Activated T-helper 2 cell treated with anti-CD3 and anti-CD28 coated beads, Interferon-gamma antibody, Interleukin-2, Interleukin-4, amounts not matched to agents 10 μg/mL and 5 μg/mL and 100 μg/mL, durations not matched to agents 14 hours and 24 hours and 36 hours (primary cell): ENCODE measurements at places on chromosomes 16 and 17. TPM values are rescaled to one million over a fixed set of nuclear protein-coding genes. Genes with fewer than 3 reads are reported as not detected.

The RCVRN gene
- total RNA-seq, result not detected in 2 replicates

DNA sequence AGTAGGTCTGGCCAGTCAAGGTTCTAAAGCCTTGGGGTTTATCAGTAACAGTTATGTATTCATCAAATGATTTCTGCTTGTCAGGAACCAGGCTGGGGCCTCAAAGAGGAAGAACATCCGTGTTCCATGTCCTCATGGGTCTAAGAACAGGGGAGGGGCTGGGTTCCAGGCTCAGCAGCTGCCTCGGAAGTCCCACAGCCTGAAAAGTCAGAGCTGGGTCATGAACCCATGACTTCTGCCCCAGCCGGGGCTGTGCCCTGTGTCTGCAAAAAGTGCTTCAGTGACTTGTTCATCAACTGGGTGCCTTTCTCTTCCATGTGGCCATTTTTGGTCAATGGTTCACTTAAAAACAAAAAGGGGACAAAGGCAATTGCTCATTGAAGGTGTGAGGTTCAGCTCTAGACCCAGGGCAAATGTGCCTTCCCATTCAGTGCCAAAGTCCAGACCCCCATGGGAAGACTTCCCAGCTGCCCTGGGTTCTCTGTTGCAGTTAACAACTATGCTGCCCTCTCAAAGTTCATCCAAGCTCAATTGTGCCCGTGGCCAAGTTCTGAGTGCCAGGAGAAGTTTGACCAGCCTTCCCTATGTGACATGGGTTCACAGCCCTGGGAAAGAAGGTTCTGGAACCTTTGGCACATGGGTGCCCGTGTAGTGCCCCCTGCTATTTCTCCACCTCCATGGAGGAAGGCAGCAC lies 18.5 kb downstream of the TBKBP1 start:
- no peak for DNase-seq

The SLC13A2 gene
- not detected in 2 replicates for total RNA-seq

The OR2C1 gene
- total RNA-seq, result not detected in 2 replicates

DNA sequence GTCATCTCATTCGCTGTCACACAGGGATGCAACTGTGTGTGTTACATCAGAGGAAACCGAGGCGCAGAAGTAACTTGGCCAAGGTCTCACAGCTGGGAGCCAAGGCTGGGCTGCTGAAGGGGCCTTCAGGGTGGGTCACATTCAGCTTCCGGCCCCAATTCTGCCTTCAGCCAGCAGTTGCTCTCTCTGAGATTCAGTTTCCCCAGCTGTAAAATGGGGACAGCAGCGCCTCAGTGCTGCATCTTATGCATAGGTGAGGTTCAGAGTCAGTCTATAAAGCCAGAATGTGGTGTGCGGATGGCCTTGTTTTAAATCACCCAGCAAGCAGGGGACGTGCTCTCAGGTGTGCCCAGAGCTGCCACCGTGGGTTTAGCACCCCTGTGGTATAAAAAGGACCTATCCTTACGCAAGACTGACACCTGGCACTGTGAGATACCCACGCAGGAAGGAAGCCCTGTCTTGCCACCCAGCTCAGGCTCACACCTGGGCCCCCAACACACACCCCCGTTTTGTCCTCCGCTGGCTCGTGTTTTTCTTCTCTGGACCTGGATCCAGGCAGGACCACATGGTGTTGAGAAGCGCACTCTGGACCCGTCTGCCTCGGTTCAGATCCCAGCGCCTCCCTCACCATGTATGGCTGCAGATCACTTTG lies 94.6 kb upstream of the GSE1 start:
- no peak for DNase-seq

DNA sequence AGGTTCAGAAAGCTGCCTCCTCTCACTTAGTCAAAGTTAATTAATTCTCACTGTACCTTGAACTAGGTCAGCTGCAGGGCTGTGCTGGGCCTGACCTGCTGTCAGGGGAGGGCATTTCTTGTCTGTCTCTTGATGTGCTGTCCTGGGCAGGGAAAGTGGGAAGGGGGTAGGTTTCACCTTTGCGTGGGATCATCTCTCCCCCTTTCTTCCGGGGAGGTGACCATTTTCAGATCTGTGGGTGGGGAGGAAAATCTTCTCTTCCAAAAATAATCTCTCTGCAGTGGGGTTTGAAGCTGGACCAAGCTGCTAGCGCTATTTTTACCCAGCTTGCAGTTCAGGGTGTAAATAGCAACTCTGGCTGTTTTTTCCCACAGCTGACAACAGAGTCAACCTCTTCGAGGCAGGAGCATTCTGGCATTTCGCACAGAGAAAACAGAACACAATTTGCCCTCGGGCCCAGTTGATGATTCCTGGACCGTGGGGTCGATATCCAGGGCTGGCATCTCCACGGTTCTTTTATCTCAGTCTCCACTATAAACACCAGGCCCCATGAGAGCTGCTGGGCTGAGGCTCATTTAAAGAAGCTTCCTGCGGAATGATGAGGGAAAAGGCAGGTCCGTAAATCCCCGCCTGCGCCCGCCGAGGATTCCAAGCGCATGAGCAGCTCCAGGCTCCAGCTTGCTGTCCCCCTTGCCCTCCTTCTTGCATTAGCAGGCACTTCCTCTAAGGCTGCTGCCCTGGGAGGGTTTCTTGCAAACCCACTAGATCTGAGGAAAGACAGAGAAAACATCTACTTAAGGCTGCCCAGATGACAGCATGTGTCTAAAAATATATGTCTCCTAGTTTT lies 93.9 kb downstream of the YPEL2 start:
- no peak for DNase-seq
